ENCODE measurements at places on chromosomes 3 and 15. TPM values are rescaled to one million over a fixed set of nuclear protein-coding genes. Genes with fewer than 3 reads are reported as not detected.

GRCh38 chr3:150098621-150099020 is 127.9 kb upstream of the PFN2 start:
- no peak for DNase-seq

DNA sequence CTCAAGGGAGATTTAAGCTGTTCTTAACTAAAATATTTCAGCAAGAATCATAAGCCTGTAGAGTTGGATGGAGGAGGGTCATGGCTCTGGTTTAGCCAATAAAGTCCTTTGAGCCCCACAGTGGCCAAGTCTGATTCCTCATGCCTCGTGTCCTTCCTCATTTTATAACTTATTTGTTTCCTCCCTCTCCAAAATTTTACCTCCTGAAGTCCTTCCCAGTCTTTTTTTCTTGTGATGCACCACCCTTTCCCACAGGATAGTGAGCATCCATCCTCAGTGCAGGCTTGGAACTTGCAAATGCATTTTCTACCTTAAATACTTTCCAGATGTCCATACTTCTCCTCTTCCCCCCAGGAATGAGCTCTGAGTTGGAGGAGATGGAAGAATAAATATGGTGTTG is 162.7 kb upstream of the AGTR1 start:
- no peak for DNase-seq

- DNase-seq = no peak
These were observed 88.0 kb downstream of the PEX5L start for GRCh38 chr3:179948740-179949139.

GRCh38 chr15:39788800-39789565 is 6.3 kb upstream of the FSIP1 start:
- DNase-seq = no peak

DNA sequence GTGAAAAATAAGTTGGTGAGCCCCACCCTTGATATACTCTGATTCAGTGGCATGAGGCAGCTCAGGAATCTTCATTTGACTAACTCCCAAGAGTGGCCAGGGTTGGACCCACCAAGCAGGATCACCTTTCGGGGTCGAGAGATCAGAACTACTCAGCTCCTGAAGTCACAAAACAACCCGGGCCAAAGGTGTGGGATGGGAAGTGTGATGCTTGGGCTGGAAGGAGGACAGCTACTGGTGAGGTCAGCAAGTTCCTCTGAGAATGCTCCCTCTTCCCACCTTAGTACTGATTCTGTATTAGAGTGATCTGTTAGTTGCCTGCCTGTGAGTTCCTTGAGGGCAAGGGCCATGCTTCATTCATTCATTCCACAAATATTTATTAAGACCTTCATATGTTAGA is 15.1 kb downstream of the ESYT3 start:
- DNase-seq = no peak

DNA sequence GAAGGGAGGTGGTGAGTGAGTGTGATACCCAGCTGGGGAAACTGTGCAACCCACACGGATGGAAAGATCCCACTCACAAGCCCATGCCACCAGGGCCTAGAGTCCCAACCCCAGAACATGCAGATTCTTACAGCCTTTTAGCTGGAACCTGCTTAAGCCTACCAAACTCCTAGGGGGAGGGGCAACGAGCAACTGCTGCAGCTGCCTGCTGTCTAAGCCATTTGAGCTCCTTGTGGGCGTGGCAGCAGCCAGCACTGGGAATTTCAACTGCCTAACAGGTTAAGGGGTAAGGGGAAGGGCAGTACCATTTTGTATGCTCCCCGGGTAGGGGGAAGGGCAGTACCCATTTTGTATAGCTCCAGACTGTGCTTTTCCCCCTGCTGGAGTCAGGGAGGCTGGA is 673.2 kb upstream of the BCHE start:
- no peak for DNase-seq

The NR2E3 gene
- total RNA-seq = not detected

The RTP4 gene
- total RNA-seq = not detected

The CDHR4 gene
- not detected for total RNA-seq
